Mammary epithelial cell (primary cell): ENCODE measurements at places on chromosomes 2 and 18.
A peak's percentile ranks its signal among the peaks of the same experiment; 100 is the strongest.

DNA sequence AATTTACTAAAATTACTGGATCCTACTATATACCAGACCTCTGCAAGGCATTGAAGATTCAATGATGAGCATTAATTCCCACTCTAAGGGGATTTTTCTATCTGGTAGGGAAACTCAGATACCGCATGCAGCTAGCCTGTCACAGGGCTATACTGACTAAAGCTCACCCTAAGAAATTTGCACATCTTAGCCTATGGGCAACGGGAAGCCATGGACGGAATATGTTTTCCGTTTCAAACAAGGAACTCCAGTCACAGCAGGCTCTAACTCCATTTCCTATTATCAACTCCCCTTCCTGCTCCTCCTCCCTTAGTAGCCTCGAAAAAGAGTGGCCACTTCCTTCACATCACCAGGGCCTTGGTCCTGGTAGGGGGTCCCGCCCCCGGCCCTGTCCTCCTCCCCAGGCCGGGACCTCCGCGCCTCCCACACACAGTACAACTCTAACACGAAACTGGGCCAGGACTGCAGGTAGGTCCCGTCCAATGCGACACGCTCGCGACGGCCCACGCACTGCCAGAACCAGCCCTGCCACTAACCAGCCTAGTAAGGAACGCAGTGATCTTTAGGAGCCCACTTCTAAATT lies 659 bp upstream of the COX5B start:
- DNase-seq, result no peak

- DNase-seq, result peak; percentile 25
These were observed 22.2 kb upstream of the DNAH6 start for GRCh38 chr2:84494070-84494469.

DNA sequence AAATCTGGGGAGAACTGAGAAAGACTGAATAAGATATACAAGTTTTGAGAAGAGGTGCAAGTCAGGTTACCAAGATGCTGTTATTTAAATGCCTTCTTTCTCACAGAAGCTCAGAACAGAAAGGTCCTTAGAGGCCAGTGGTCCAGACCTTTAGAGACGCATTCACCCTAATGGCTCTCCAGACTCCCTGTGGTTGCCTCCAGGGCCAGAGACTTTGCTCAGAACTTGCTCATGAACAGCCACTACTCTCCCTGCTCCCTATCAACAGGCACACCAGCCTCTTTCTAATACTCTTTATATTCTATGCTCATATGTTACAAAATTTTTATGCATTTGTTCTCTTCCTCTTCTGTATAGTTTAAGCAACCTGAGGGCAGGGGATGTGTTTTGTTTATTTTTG lies 349.0 kb upstream of the TNP1 start:
- no peak for DNase-seq

DNA sequence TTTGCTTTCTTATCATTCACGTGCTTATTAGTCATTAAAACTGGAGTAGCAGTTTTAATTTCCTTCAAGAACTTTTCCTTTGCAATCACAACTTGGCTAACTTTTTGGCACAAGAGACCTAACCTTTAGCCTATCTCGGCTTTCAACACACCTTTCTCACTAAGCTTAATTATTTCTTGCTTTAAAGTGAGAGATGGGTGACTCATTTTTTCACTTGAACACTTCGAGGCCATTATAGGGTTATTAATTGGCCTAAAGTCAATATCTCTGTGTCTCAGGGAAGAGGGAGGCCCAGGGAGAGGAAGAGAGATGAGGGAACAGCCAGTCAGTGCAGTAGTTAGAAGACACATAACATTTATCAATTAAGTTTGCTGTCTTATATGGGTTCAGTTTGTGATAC lies 289.8 kb downstream of the RBM43 start:
- DNase-seq, result no peak

DNA sequence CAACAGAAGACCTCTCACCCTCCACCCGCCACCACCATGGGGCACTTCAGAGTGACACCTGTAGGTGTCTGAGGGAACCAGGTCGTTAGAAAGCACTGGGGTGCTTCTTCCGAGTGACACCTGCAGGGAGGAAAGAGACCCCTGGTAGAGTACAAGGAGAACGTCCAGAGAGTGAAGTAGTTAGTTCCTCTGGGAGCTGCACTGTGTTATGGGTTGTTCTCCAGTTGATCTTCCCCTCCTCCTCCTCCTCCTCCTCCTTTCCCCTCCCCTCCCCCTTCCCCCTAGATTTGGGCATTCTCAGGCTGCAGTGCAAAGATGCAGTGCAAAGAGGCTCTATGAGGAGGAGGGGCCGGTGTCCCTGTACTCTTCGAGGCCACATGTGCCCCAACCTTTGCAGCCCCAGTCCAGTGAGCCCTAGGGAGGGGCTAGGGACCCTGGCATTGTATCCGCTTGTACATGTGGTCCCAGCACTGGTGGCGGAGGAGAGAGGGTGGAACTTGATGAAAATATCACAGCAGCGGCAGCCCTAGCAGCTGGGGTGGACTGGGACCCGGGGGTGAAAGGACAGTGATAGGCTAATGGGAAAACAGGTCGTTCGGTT lies 850 bp downstream of the DNAJB2 start:
- no peak for DNase-seq

DNA sequence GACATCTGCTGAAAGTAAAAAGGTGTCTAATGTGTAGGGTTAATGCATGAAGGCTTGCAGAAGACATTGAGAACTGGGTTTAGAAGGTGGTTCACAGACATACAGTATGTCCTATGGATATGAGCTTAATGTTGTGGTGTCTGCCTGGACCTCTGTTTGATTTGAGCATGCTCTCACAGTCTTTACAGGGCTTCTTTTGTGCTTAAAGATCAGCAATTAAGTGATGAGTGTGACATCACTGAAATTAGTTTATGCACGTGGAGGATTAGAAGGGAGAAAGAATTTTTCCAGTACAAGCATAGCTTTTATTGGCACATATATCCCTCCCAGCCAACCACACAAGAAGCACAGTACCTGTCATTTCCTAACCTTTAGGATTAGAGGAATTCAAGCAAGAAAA lies 367.5 kb upstream of the RAB12 start:
- no peak for DNase-seq
